ENCODE measurements at places on chromosomes 6 and 20.

- DNase-seq: no peak
Measured at GRCh38 chr6:137698636-137699030, 168.4 kb upstream of the TNFAIP3 start.

DNA sequence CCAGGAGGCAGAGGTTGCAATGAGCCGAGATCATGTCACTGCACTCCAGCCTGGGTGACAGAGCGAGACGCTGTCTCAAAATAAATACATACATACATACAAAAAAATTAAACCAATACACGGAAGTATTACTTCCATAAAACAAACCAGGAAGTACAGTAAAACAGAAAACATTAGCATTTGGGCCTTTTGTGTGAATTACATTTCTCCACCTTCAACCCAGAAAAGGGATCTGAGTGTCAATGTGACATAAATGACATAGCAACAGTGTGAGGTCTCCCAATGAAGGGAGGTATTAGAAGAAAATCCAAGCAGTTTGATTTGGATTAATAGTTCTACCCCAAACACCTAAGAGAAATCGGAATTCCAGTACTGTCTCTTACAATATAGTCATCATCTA is 10.1 kb downstream of the CSNK2A1 start:
- no peak for DNase-seq

- no peak for DNase-seq
Measured at GRCh38 chr6:16136621-16137450, 8.0 kb downstream of the MYLIP start.

DNA sequence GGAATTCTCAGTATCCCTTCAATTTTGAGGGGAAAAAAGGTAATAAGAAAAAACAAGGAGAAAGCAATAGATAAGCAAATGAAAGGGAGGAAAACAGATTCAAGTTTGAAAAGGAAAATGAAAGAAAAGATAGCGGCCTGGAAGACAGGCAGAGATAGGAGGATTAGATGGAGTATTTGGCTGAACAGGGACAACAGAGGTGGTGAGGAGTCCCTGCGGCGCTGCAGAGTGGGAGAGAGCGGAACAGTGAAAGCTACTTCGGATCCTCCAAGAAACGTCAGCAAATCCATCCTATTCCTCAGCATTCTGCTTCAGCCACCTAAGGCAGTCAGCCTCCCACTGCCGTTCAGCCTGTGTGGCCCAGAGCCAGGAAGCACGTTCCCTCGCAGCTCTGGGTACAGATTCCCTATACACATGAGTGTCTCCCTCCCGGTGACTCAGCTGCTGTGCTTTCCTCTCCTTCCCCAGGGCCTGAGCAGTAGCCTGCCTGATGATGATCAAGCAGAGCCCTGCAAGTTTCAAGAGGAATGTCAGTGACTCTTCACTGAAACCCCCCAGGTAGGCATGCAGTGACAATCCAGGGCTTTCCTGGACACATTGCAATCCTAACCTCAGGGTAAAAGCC is 43.4 kb upstream of the CDYL start:
- DNase-seq: no peak

GRCh38 chr6:109991201-109992101 is 13.3 kb downstream of the GPR6 start:
- no peak for DNase-seq

DNA sequence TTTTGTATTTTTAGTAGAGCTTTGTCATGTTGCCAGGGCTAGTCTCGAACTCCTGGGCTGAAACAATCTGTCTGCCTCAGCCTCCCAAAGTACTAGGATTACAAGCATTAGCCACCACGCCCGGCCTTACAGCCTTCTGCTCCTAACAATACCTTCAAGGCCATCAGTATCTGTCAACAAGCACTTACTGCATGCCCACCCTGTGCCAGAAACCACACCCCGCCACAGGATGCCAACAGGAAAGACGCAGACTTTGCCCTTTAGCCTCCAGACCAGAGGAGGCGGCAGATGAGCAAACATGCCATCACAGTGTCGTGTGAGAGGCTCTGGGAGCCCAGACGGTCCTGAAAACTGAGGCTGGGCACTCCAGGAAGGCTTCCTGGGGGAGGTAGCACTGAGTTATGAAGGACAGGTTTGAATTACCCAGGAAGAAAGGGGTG is 34.7 kb upstream of the TGM3 start:
- DNase-seq: no peak

DNA sequence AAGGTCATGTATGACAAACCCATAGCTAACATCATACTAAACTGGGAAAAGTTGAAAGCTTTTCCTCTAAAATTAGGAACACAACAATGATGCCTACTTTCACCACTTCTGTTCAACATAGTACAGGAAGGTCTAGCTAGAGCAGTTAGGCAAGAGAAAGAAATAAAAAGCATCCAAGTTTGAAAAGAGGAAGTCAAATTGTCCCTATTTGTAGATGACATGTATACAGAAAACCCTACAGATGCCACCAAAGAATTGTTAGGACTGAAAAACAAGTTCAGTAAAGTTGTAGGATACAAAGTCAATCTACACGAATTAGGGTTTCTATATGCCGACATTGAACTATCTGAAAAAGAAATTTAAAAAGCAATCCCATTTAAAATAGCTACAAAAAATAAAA is 89.4 kb upstream of the GLP1R start:
- no peak for DNase-seq

DNA sequence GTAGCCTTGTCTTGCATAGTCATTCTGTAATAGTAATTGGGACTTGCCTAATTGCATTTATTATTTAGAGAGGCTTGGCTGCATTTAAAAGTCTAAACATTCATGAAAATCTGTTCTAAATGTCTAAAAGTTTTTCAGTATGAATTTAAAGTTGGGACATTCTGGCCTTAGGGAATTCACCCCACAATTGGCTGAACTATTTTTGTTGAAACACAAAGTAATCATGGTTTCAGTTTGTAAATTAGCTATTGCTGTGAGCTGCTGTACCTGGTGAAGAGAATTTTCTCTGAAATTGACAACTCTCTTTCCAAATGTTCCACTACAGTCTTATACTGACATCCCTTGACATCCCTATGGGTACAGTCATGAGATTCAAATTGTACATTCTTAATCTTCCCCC is 253.0 kb downstream of the FARS2 start:
- DNase-seq: peak; percentile 50

GRCh38 chr6:130365166-130366106 is at the start of gene TMEM200A:
Gene TMEM200A (plus strand): TSS chr6:130366017. CDS start chr6:130440423, 74,406 bp downstream.
- DNase-seq: peak; percentile 77

GRCh38 chr6:5498579-5498899 is 237.2 kb downstream of the FARS2 start:
- no peak for DNase-seq

DNA sequence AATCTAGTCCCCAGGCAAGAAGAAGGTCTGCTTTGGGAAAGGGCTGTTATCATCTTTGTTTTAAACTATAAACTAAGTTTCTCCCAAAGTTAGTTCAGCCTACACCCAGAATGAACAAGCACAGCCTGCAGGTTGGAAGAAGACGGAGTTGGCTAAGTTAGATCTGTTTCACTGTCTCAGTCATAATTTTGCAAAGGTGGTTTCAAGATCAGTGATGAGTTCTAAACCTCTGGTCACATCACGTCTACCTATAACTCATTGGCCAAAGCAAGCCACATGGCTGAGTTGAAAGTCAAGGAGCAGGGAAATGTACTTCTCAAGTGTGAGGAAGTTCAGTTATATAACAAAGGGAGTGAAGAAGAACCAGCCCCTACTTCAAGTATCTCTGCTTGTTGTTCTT is 50.5 kb upstream of the ECI2 start:
- DNase-seq: no peak

DNA sequence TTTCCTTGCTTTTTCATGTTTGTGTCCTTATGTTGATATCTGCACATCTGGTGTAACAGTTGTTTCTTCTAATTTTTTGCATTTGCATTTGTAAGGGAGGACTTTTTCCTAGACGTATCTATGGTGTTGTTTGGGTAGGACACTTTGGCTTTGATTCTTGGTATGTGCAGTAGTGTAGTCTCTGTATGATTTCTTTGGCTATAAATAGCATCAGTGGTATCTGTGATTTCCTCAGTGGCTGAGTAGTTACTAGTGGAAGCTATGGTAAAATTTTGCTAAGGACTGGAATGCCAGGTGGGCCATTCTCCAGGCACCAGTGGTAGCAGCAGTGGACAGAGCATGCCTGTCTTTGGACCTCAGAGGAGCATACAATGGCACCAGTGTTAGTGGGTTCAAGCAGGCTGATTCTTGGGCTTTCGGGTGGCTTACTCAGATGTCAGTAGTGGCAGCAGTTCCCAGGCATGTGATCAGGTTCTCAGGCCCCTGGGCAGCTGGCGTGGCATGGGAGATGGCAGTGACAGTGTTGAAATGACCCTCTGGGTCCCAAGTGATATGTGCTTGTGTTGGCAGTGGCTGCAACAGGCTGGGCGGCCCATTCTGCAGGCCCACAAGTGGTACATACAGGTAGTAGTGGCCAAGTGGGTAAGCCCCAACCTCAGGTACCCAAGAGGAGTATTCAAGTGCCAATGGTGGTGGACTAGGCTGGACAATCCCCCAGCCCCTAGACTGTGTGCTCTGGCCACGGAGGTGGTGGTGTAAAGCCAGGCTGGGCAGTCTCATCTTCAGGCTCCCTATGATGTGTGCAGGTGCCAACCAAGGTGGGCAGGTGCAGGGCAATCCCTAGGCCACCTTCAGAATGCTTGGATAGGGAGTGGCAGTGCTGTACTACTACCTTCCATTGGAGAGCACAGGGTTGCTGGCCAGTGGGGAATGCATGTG is 54.5 kb downstream of the PLCG1 start:
- DNase-seq: no peak

DNA sequence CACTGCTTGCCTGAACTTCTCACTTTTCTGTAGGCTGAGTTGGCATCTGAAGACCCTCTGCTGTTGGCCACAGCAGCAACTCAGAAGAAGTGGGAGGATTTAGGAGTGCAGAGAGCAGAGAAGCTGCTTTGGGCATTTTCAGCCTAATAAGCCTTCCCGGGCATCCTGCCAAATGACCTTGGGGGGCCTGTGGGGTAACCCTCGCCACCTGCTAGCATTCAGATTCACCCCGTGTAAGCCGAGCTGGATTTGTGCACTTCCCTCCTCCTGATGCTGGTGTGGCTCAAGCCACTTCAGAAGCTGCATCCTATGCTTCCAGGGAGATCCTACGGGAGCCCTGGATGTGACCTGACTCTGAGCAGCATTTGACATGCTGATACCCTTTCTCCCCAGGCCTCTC is 114.8 kb downstream of the LRFN2 start:
- DNase-seq: no peak

- DNase-seq: no peak
Measured at GRCh38 chr20:24674921-24675605, 205.6 kb downstream of the SYNDIG1 start.

DNA sequence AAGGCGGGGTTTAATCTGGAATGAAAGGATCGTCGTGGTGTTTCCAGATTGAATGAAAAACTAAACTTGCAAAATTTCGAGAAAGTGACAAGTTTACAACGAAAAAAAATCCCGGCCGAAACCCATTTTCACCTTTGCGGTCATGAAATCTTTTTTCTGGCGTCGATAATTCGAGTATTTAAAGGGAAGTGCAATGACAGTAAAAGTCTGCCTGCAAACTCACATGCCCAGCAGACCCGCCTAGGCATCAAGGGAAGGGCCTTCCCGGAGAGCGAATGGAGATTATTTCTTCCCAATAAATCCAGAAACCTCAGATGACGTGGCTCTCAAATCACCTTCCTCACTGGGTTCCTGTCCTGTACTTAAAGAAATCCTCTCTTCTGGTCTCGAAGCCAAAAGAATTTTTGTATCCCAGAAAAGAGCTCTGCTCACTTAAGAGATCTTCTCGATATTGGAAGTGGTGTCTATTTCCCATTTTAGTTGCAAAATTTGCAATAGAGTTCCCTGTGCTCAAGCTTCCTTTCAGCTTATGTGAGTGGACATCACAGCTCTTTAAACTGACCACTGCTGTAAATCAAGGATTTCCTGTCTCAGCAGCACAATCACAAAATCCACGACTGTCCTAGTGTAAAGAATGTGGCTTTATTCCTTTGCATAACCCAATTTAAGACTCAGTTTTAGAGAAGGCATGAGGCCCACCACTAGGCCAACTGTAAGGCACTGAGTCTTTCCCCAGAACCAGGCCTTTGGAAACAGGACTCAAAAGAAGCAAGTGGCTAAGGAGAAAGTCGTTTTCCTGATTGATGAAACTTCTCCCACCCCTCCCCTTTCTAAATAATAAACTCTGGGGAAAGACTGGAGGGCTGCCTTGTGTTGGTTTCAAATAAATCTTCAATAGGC is 3.9 kb downstream of the OLIG3 start:
- DNase-seq: no peak

GRCh38 chr6:160489091-160489490 is 140.9 kb downstream of the SLC22A3 start:
- DNase-seq: no peak

DNA sequence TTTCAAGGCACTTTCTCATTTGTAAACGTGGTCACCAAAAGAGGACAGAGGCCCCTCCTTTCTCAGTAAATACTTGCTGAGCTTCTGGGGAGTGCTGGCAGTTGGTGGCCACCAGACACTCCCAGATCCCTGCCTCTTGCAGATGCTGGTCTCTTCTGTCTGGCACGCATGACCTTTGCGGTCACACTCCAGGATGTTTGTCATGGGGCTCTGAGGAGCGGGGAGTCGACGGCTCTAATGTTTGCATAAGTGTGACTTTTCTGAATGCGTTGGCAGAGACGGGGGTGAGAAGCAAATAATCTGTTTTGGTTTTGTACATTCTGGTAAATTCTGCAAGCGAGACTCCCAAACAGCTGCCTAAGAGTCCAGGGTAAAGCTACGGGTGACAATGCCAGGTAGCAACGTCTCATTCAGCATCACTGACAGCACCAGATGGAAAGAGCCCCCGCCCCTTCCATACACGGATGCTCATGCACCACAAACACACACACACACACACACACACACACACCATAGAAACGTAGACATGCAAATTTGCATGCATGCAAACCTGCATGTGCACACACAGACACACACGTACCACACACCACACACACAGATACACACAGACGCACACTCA is 101.1 kb downstream of the YTHDF1 start:
- DNase-seq: no peak

- DNase-seq: no peak
Measured at GRCh38 chr20:57075603-57076002, 190.8 kb downstream of the BMP7 start.

DNA sequence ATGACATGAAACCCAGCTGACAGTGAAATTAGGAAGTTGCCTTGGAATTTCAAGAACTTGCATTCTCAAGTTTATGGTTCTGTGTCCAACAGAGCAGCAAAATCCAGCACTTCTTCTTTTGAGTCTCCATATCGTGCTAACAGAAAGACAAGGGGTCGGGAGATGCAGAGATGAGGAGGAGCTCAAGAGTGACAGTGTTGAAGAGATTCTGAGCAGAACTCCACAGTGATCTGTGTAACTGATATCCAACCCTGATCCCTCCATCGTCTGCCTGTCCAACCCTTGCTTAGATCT is 21.2 kb upstream of the BTN1A1 start:
- no peak for DNase-seq

- no peak for DNase-seq
Measured at GRCh38 chr6:67615796-67616195, 1019.3 kb upstream of the ADGRB3 start.

GRCh38 chr20:62709537-62709905 is 885 bp downstream of the NTSR1 start:
- no peak for DNase-seq

- DNase-seq: no peak
Measured at GRCh38 chr20:10960416-10960815, 286.6 kb upstream of the JAG1 start.

Measured in GM13977 (cell line).